Stimulated activated CD4-positive, alpha-beta T cell treated with anti-CD3 and anti-CD28 coated beads, Interleukin-1b, Interleukin-23, amount 100 ng/mL, for 1 hour (primary cell): ENCODE measurements at places on chromosomes 2 and 18.

- DNase-seq, result no peak
Measured at GRCh38 chr2:148282201-148282600, 261.3 kb downstream of the MBD5 start.

DNA sequence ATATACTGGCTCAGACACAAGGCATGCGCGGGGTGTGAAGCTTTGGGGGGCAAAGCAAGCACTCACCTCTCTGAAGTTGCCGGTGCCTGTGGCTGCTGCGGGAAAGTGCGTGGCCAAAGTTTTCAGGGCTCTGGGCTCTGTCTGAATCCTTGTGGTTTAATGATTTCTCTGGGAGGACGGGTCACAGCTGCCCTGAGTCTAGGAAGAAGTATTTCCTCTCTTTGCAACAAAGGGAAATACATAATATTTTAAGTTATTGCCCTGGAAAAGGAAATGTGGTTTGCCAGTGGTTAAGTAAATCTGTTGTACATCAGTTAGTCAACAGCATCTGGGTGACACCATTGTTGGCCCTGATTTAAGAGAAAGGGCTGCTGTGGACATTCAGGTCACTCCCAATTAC is 56.7 kb upstream of the ZDBF2 start:
- DNase-seq, result no peak

GRCh38 chr18:22999212-22999611 is 66.1 kb downstream of the RBBP8 start:
- DNase-seq, result no peak

DNA sequence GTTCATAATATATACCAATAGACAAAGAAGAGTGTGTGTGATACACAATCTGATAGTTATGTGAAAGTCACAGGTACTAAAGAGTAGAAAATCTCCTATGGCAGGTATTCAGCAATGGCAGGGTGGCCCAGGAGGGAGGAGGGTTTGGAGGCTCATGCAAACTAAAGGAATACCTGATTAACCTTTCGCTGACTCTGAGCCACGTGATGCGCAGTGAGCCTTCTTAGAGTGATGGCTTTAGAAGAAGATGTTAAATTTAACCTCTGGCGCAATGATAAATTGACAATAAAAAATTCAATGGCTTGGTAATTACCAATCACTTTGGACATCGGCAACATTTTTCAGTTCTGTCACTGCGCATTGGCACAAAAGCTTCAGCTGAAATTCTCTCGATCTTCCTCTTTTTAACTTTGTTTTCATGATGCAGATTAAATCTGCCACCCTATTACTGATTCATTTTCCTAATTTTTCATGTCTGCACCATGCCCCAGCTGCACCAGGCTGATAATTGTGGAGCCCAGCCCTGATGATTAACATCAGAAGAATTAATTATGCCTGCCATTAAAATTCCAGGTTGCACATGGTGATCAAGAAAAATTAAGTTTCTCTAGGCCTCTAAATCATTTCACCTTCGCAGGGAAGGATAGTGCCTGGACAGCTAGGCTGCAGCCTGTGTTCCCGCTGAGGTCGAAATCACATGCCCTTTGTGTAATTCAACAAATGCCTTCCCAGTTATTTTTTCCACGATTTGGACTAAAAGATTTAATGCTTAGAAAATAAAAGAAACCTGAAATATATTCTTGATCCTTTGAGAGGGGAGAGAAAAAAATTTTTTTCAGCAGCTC is 250.6 kb upstream of the HNRNPA3 start:
- no peak for DNase-seq

- no peak for DNase-seq
Measured at GRCh38 chr2:30417253-30417652, 29.8 kb upstream of the LCLAT1 start.

DNA sequence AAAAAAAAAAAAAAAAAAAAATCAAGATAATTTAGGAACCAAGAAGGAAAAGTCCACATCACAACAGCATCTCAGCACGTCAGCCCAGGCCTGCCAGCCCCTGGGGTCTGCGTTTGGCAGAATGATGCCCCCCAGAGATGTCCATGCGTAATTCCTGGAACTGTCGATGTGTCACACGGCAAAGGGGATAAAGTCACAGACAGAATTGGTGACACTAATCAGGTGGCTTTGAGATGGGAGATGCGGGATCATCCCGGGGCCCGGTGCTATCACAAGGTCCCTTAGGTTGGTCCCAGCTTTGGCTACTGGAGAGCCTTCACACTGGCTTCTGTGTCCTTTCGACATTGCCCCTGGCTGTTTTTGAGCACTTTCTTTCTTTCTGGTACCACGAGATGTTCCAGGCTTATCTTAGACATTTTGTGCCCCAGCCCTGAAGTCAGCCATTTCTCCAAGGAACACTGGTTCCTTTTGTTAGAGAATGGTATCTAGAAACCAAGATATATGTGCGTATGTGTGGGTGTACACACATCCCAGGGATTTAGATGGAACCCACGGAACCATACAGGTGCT is 20.7 kb downstream of the RAMP1 start:
- no peak for DNase-seq

DNA sequence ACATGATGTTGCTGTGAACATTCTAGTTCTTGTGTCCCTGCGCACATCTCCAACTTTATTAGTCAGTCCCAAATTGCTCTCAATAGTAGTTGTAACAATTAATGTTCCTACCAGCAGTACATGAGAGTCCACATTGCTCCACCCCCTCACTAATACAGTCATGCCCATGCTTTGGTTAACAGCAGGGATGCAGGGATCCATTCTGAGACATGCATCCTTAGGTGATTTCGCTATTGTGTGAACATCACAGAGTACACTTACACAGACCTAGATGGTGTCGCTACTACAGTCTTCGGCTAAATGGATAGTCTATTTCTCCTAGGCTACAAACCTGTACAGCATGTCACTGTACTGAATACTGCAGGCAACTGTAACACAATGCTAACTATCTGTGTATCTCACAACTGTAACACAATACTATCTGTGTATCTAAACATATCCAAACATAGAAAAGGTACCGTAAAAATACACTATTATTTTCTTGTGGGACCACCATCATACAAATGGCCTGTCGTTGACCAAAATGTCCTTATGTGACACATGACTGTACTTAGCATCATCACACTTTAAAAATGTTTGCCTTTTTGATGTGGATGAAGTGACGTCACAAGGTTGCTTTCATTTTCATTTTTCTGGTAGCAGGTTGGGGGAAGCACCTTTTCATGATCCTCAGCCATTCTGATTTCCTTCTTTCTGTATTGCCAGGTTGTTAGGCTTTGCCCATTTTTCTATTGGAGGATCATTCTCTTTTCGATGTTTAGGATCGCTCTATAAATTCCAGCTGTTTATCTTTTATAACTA is 82.9 kb upstream of the RNF152 start:
- DNase-seq, result no peak

DNA sequence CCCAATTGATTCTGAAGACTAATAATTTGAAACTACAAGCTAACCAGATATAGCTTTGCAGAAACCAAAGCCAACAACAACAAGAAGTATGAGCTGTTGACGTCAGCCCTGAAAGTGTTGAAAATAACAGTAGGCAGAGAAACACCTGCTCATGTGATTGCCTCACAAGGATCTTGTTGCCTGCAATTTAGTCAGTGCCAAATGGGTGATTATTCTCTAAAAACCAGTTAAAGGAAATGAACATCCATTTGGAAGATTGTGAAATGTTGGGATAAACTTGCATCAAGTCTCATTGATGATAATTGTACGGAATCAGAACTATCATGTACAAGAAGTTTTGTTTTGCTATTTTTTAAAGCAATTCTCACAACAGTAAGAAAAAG is 2.8 kb downstream of the CYTIP start:
- no peak for DNase-seq

GRCh38 chr2:162159446-162159845 is 7.4 kb upstream of the GCG start:
- DNase-seq, result no peak

- DNase-seq, result no peak
Measured at GRCh38 chr2:59176737-59177136, 935.6 kb upstream of the FANCL start.

GRCh38 chr2:1744446-1745170 is at the start of gene PXDN:
PXDN (minus strand) TSS chr2:1744515; CDS start chr2:1744455, 60 bp downstream.
- DNase-seq, result no peak

GRCh38 chr2:137776697-137777096 is 187.6 kb upstream of the HNMT start:
- DNase-seq, result no peak

DNA sequence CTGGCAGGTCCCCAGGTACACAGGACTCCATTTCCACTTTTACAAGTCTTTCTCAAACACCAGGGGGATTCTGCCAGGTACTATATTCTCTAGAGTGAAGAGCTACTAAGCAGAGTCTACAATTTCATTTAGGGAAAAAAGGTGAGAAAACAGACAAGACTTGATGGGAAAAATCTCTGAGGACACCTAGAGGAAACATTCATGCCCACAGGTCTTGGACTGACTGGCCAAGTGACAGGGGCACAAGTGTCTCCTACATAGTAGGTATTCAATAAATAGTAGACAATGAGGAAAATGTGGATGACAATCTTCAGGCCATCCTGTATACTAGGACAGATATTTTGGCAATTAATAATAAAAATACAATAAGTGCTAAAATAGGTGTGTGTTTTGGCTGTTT is 228.6 kb downstream of the CLIP4 start:
- DNase-seq, result no peak

- no peak for DNase-seq
Measured at GRCh38 chr2:223460774-223461211, 141.4 kb downstream of the SCG2 start.

DNA sequence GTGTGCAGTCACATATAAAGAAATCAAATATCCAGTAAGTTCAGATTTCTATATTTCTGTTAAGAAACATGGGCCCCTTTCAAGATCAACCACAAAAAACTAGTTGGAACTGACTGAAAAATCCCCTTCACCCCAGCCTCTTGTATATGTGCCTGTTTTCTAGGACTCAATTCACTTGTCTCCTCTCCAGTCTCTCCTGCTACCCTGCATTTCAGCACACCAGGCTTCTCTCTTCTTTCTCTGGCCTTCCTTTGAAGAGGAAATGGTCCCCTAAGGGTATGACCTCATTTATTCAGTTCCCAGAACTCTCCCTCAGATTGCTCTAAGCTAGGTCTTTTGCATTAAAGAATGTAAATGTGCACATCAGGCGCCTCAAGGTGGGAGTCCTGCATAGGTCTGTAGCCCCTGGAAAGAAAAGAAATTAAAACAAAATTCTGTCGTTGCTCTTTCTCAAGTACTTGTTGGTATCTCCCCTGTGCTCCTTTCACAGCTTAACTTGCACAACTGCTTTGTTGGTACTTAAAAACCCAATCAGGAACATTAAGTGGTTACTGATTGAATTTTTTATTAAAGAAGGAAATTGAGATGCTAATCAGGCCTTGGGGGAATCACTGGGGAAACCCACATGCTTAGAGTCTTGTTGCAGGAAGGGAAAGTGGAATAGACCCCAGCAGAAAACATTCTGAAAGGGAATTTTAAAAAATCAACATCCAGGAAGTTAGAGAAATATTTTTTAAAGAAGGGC is 278.4 kb downstream of the AGPS start:
- no peak for DNase-seq

DNA sequence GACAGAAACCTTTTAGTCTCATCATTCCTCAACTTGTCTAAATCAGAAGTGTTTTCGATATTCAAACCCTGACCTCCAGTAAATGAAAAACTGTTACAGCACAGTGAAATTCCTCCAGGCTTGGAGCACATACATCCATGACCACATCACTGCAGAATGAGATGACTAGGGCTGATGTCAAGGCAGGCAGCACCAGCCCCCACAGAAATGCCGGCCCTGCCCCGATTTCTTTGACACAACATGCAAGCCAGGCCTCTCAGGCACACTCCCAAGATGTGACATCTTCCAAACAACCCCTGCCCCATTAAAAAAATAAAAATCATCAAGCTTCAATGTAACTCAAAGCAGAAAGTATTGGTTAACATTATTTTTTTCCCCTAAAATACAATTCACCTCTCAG is 103.3 kb downstream of the CTAGE1 start:
- DNase-seq, result no peak

DNA sequence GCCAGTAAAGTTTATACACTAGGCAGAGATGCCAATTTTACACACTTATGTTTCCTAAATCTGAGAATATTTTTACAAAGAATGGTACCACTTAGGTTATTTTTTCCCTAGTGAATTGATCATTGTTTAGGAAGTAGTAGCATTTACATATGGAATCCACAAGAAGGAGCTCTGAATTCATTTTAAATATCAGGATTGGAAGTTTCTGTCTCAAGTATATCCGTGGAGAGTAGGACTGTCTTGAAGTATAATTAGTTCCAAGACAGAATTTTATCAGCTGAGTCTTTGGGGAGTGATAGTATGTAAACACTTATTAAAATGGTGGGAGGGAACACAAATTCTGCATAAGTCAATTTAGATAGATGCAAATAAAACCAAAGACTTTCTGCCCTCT is 82.3 kb upstream of the FAM98A start:
- DNase-seq, result no peak

DNA sequence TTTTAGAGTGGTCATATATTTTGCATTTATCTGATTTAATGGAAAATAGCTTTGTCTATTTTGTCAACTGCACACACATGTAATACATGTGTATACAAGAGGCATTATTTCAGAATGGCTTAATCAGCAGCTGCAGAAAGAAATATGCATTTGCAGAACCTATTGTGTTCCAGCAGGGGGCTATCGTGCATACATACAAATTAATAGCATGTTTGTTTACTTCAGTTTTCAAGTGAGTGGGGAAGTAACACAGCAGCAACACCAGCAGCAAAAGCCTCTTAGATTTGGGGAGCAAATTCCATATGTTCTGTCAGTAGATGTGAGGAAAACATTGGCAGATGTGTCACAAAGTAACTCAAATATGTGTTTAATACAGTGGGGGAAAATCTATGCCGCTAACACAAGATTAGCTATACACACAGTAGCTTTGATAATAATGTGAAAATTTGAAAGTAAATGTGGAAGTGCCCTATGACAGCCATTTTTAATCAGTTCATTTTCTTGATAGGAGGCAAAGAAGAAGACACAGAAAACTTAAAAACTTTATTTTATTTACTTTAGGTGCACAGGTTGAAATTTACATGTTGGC is 218.1 kb downstream of the WDR7 start:
- no peak for DNase-seq

DNA sequence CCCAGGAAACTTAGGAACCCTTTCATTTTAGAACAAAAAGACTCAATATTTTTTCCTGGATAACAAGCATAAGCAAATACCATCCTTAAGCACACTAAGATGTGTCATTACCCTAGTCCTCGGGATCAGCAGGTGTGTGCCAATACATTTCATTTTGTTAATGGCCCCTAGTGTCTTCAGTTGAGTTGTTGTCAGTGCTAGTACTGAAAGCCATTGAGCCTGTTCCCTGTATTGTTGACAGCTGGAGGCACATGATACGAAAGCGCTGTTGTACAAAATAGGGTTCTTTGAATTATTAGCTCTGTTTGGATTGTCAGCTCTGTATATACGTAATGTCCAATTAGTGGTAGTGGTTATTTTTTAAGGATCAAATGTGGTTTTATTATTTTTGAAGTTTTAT is 29.5 kb downstream of the VAPA start:
- DNase-seq, result no peak
